Smooth muscle cell of the umbilical artery (primary cell): ENCODE measurements at places on chromosomes 7 and 10. TPM values are rescaled to one million over a fixed set of nuclear protein-coding genes. Genes with fewer than 3 reads are reported as not detected.

The BICC1 gene
- total RNA-seq, result 21.9 and 22.0 TPM in 2 replicates

The LLCFC1 gene
- total RNA-seq, result not detected in 2 replicates

The NODAL gene
- total RNA-seq, result not detected in 2 replicates

The LRMDA gene
- total RNA-seq, result 0.30 and 0.92 TPM in 2 replicates

The OR9A2 gene
- not detected in 2 replicates for total RNA-seq

The FEZF1 gene
- total RNA-seq, result not detected in 2 replicates

The CHST3 gene
- 13.1 and 35.0 TPM in 2 replicates for total RNA-seq

The TEX36 gene
- total RNA-seq, result not detected in 2 replicates

The AKR1C8 gene
- not detected in 2 replicates for total RNA-seq

The CALCR gene
- total RNA-seq, result not detected in 2 replicates

The HYAL4 gene
- total RNA-seq, result not detected in 2 replicates

The KCNIP2 gene
- total RNA-seq, result 0.59 and 1.1 TPM in 2 replicates

The GNAT3 gene
- total RNA-seq, result not detected in 2 replicates

The MAD1L1 gene
- 34.4 and 44.9 TPM in 2 replicates for total RNA-seq

The SPDYE1 gene
- not detected in 2 replicates for total RNA-seq

The DNAJB12 gene
- total RNA-seq, result 23.8 and 27.5 TPM in 2 replicates

The TUBB8 gene
- not detected in 2 replicates for total RNA-seq

The CCL24 gene
- not detected in 2 replicates for total RNA-seq

The GPR37 gene
- total RNA-seq, result 0.23 and 0.30 TPM in 2 replicates

The TSPAN12 gene
- 0.30 and 0.78 TPM in 2 replicates for total RNA-seq

The DPYSL4 gene
- total RNA-seq, result 6.3 and 33.0 TPM in 2 replicates

The CYP26C1 gene
- 0.09 TPM in 1 of 2 replicates, not detected in the other for total RNA-seq

The NPC1L1 gene
- under 0.01 TPM in 1 of 2 replicates, not detected in the other for total RNA-seq

The SEMA3D gene
- 6.8 and 23.8 TPM in 2 replicates for total RNA-seq

The RET gene
- total RNA-seq, result 0.30 and 0.74 TPM in 2 replicates

The GPR22 gene
- not detected in 2 replicates for total RNA-seq
